ENCODE measurements at places on chromosomes 1 and 21. TPM values are rescaled to one million over a fixed set of nuclear protein-coding genes. Genes with fewer than 3 reads are reported as not detected.

GRCh38 chr1:82995951-82996350 lies 1003.0 kb downstream of the TTLL7 start:
- DNase-seq: no peak

- DNase-seq: no peak
Observed at GRCh38 chr1:163300568-163300967, 21.2 kb upstream of the NUF2 start.

Gene TMPRSS2
- 0.33 TPM for total RNA-seq

GRCh38 chr1:176878750-176879536 lies 285.6 kb downstream of the ASTN1 start:
- DNase-seq: no peak

- no peak for DNase-seq
Observed at GRCh38 chr1:93979040-93979717, 69.9 kb upstream of the GCLM start.

Gene IL22RA1
- not detected for total RNA-seq

Gene COL11A1
- total RNA-seq: 0.36 TPM

DNA sequence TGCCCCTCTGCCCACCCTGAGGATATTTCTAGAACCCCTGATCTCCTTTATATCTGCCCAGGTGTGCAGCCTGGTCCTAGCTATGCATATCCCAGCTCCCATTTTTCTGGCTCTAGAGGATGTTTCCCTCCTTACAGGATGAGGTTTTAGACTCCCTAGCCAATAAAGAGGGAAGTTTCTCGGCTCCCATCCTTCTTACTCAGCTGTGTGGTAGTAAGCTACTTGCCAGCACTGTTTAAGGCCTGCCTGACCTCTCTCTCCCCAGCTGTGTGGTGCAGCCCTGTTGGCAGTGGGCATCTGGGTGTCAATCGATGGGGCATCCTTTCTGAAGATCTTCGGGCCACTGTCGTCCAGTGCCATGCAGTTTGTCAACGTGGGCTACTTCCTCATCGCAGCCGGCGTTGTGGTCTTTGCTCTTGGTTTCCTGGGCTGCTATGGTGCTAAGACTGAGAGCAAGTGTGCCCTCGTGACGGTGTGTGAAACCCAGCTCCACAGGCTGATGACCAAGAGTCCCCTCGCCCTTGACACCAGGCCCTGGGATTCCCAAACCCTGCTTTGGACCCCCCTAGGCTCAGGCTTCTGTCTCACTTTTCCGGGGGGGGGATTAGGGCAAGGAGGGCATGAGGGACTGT lies 7.8 kb upstream of the P3R3URF start:
- no peak for DNase-seq

DNA sequence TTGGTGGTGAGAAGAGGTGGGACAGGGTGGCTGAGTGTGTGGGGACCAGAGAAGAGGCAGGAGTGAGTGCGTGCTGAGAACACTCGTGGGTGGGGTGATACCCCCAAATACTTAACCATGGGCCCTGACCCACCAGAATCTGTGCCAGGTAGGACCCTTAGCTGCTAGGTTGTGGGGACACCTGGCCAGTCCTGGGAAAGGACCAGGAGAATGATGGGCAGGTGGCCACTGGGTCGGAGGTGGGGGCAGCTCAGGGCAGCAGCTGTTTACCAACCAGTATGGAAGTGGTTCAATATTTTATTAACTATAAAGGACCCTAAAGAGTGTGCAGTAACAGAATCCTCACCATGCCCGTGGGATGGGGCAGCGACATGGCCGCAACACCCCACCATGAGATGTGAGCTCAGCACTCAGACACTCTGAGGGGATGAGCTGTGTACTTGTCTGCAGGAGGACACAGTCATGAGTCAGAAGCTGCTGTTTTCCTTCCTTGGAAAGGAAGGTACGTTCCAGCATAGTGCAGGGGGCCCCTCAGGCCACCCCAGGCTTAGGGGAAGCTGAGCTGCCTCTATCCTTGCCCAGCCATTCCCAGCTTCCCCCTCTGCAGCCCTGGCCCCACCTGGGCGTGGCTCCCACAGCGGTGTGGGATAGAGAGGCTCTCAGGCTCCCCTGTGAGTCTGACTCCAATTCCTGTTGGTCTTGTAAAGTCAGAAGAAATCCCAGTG lies 25.4 kb downstream of the TEX35 start:
- peak; percentile 50 for DNase-seq

DNA sequence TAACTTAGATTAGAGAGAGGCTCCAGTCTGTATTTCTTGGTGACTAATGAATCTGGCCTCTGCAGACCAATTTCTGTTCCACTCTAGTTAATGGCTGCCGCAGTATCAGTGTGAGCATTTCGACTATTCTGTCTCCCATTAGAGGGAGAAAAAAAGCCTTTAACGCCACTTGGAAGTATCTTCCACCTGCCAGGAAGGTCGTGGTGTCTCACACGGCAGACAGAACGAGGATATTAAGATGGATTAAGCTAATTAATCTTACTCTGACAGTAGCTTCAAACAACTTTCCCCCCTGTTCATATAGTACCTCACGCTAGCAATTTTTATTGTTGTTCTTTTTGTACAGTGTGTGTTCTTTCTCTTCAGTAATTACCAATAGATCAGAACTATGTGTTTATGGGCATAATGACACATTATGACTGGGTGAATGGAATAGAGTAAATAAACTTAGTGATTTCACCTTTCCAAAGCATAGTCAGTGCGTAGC lies 153.8 kb downstream of the ADGRL2 start:
- DNase-seq: no peak

Gene KRTAP21-2
- not detected for total RNA-seq

- DNase-seq: no peak
Observed at GRCh38 chr1:64527165-64527564, 57.2 kb downstream of the CACHD1 start.

DNA sequence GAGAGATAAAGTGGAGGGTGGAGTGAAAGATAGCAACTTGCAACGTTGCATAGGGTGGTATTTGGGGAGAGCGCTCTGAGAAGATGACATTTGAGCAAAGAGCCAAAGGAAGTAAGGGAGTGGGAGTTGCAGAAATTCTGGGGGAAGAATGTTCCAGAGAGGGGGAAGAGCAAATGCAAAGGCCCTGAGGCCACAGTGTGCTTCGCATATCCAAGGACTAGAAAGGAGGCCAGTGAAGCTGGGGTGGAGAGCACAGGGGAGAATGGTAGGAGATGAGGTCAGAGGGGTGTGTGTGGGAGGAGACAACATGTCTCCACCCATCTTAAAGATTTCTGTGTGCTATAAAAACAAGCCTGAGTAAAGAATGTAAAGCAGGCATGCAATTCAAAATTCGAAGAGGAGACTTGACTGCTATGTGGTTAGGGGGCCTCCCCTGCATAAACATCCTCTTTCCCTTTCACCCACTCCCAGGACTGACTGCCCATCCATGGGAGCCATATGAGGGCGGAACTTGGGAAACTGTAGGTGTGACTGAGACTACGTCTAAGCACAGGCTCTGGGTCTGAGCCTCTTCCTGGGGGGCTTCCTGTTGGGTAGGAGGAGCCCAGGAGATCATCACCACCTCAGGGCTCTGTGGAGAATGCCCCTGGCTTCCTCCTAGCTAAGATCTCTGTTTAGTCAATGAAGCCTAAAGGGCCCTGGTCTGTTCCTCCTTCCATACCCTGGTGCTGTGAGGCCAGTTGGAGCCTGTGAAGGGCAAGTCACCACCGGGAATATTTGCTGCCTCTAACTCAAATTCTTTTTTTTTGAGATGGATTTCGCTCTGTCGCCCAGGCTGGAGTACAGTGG lies 2.9 kb upstream of the CLIC4 start:
- DNase-seq: no peak

DNA sequence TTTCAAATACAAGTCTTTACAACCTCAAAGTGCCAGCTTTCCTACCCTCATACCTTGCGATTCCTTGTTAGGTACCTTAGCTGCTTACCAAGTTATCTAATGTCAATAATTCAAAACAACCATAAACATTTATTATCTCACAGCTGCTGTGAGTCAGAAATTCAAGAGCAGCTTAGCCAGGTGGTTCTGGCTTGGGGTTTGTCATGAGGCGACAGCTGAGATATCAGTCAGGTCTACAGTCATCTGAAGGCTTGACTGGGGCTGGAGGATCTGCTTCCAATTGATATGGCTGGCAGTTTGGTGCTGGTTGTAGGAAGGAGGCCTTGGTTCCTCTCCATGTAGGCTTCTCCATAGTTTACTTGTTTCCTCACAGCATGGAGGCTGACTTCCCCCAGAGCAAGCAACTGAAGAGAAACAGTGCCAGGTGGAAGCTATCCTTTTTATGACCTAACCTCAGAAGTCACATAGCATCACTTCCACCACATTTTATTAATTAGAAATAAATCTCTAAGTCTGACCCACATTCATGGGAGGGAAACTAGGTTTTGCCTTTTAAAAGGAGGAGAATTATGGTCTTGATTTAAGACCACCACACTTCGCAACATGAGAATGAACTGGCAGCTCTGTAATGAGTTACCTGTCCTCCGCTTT lies 103.3 kb upstream of the FGGY start:
- DNase-seq: no peak

DNA sequence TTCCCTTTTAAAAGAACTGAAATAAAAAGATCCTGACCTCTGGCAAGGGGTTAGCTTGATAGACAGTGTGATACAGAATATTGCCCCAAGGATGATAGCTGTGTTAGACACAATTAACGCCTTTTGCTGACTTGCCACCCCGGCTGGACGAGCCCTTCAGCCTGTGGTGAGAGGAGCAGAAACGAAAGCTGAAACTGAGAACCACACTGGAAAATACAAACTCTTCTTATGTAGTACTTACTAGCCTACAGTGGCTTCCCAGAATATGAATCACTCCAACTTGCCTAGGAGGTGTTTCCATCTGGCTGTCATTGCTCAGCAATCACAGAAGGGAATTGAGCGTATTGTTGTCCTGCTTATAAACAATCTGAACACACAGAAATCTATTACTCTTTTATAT lies 22.9 kb downstream of the SAMSN1 start:
- no peak for DNase-seq

Gene NEK2
- total RNA-seq: 1.9 TPM

GRCh38 chr1:109368464-109368863 lies 29.3 kb downstream of the SORT1 start:
- DNase-seq: no peak

DNA sequence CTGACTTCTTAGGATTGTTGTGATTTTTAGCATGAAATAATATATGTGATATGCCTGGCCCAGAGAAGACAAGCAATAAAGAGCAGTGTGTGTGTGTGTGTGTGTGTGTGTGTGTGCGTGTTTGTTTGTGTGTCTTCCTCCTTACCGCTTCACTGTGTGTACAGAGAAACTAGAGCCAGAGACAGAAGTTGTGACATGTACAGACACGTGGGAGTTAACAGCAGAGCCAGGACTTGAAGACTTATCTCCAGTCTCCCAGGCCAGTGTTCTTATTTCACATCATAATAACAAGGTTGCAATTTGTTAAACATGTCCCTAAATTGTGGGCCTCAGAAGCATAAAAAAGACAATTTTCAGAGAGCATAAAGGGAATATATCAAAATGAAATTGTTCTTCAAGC lies 192.0 kb upstream of the JUN start:
- DNase-seq: no peak

Gene CYP4A22
- total RNA-seq: not detected

- DNase-seq: no peak
Observed at GRCh38 chr1:18619467-18619835, 11.2 kb upstream of the PAX7 start.
